Fibroblast of lung (primary cell): ENCODE measurements at places on chromosomes 3 and 15. TPM values are rescaled to one million over a fixed set of nuclear protein-coding genes. Genes with fewer than 3 reads are reported as not detected.

DNA sequence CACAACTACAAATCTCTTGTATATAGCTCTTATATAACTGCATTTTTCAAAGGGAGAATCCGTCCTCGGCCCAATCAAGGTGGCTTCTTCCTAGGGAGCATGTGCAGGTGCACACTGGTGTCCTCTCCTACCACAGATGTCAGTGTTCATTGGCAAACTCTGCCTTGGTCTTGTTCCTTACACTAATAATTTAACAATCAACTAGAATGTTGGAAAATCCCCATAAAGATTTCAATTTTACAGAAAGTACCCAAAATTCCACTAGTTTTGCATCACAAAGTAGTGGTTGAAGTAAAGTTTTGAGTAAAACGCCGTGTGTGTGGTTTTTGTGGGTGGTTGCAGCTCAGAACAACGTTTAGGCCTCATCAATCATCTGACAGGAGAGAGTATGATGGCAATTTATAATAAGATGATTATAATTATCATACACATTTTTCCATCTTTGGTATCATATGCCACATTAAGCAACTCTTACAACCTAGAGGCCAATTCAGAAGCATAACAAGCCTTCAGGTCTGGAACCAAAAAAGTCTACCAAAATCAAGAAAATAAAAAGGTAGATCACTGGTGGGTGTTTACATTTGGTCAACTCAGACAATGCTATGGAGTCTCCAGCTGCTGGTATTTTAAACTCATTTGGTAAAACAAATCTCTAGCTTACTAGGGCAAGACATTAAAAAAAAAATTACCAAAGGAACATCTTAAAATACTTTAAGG is 128.9 kb upstream of the BHLHE40 start:
- DNase-seq = no peak

GRCh38 chr15:39743611-39744010 is 39.0 kb downstream of the FSIP1 start:
- no peak for DNase-seq

- DNase-seq = no peak
Observed at GRCh38 chr3:100500320-100500880, 8.0 kb downstream of the TMEM45A start.

The SCN11A gene
- under 0.01 and 0.17 TPM in 2 replicates for total RNA-seq

The CISH gene
- total RNA-seq = 0.99 and 1.0 TPM in 2 replicates

GRCh38 chr3:123683505-123684154 is 98.8 kb upstream of the HACD2 start:
- DNase-seq = no peak

The AADAC gene
- 0.17 and 0.77 TPM in 2 replicates for total RNA-seq

DNA sequence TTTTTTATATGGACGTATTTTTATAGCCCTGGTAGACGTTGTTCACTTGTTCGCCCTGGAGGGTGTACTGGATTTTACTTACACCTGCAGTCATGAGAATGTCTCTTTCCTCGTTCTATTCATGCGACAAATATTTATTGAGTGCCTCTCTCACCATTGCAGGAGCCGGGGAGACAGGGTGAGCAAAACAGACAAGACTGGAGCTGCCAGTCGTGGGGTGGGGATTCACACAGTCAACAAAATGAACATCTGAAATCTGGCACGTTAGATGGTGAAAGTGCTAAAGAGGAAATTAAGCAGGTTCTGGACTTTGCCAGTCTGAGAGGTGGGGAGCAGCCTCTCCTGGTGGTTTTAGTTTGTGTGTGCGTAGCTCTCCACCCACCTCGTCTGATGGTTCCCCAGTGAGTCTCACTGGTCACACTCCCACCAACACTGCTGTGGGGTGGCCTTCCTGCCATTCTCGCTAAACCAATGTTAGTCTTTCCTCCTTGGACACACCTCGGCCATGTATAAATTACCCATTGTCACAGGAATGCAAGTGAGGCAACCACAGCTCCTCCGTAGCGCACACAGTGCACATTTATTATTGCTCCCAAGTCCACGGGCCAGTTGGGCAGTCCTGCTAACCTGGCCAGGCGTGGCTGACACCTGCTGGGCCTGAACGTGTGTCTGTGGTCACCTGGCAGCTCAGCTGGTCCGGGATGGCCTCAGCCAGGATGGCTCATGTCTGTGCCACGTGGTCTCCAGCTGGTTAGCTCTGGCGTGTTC is 31.5 kb downstream of the FBLN2 start:
- no peak for DNase-seq

DNA sequence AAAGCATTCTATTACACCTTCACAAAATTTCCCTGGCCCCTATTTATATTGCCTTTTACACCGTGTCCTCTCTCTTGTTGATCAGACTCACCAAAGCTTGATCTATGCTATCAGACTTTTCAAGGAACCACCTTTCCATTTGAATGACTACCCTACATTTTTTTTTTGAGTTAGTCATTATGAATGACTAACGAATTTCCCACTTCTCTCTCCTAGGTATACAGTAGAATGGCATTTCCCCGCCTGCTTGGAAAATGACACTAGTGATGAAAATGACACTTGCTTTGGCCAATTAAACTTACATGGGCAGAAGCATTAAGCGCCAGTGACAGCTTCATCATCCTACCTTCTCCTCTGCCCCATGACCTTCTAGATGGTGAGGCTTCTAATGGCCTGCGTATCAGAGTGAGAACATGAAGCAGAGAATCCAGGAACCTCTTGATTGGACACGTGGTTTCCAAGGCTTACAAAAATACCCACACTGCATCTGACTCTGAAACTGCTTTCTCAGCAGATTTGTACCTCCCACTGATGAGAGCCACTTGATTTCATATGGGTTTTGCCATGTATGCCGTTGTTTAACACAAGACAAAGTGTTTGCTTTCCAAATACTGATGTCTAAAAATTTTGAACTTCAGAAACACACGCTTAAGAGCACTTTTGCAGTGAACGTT is 370.5 kb downstream of the CTNNB1 start:
- DNase-seq = no peak

The ARRDC4 gene
- total RNA-seq = 24.7 and 39.8 TPM in 2 replicates

The SNX4 gene
- total RNA-seq = 23.8 and 28.8 TPM in 2 replicates

The BLM gene
- 0.26 and 1.5 TPM in 2 replicates for total RNA-seq

- peak; percentile 72 for DNase-seq
Observed at GRCh38 chr15:50996641-50997040, 88.2 kb downstream of the AP4E1 start.

The GPR149 gene
- total RNA-seq = not detected in 2 replicates

The SERPINI2 gene
- not detected in 2 replicates for total RNA-seq

The C3orf70 gene
- 0.26 and 0.33 TPM in 2 replicates for total RNA-seq

DNA sequence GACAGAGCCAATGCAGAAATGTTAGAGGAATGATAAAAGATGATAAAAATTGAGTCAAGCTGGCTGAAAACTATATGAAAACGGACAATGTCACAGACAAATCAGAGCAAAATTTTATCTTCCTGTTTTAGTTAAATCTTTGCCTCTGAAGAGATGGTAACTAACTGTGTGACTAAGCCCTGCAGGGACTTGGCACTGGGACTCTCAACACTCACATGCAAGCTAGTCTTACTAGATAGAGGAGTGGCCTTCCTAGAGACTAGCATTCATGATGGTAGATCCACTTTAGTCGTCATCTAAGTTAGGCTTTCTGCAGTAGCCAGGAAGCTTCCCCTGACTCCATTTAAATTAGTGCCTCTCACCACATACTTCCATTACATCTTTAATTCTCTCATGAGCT is 4.1 kb downstream of the CCDC191 start:
- no peak for DNase-seq

GRCh38 chr3:172155897-172156585 is 116.7 kb downstream of the FNDC3B start:
- DNase-seq = peak; percentile 52

- peak; percentile 89 for DNase-seq
Observed at GRCh38 chr3:131543714-131544113, 40.9 kb upstream of the MRPL3 start.
